NCI-H2171 treated with DMSO at 0.1 percent for 48 hours (cell line): ENCODE measurements at places on chromosomes 2 and 18.

DNA sequence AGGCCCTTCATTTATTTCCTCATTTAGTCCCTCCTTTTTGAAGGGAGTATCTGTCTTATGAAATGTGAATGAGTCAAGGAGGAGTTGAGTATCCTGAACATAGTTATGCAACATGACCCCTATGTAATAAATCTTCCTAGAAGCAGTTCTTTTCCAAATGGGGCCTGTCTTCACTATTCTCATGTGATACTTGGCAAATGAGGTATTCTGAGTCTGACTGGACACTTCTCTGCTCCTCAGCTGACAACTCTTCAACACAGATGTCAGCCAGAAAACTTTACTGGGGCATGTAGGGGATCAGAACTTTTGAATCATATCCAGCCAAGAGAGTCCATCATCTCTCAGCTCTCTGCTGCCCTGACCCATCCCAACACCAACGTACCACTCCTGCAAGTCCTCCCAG is 291.6 kb downstream of the ZNF385B start:
- no peak for DNase-seq

DNA sequence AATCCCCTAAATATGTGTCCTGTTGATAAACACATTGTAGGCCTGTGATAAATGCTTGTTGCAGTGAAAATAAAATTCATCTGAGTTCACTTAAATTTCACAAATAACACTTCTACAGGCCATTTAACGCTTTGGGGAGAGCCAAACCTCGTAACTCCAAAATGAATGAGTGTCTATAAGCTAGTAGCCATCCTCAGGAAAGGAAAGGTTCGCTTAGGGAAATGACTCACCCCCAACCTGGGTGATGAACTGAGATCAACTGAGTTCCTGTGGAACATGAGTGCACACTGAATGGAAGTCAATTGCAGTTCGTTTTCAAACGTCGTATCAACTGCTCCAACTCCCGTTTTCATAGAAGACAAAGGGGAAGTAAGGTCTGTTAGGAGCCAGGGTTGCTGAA is 527.6 kb upstream of the ID2 start:
- no peak for DNase-seq

GRCh38 chr2:238160206-238161129 is 1.7 kb downstream of the ERFE start:
- no peak for DNase-seq

DNA sequence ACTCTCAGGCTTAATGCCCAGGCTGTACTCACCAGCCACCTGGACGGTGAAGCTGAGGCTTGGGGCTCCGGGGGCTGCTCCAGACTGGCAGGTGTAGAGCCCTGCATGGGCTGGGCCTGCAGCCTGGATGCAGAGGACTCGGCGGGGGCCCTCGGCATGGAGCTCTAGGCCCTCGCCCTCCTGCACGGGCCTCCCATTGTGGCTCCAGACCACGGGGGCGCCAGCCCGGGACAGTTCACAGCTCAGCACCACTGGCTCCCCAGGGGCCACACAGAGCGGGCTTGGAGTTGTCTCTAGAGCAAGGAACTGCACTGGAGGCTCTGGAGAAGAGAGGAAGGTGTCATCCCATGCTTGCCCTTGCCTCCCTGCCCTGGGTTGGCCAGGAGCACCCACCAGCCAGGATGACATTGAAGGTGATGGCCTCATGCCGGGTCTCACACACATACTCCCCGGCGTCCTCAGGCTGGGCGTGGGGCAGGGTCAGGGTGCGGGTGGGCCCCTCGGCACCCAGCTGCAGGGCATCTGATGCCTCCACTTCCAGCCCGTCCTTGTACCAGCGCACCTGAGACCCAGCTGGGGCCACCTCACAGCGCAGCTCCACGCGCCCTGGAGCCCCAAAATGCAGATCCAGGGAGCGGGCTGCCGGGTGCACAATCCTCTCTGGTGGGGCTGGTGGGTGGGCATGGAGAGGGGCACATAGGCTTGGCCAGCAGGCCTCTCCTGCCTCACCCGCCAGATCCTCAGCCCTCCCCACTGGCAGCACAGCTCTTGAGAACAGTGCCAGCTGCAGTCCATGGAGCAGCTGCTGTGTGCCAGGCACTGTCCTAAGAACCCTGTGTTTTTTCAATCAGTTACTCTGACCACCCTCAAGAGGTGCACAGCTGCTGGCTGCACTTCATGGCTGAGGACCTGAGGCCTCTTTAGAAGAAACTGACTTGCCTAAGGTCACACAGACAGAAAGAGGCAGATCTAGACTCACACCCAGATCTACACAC is 13.3 kb downstream of the OBSL1 start:
- DNase-seq: no peak

GRCh38 chr18:7201096-7201495 is 29.8 kb upstream of the LRRC30 start:
- no peak for DNase-seq

DNA sequence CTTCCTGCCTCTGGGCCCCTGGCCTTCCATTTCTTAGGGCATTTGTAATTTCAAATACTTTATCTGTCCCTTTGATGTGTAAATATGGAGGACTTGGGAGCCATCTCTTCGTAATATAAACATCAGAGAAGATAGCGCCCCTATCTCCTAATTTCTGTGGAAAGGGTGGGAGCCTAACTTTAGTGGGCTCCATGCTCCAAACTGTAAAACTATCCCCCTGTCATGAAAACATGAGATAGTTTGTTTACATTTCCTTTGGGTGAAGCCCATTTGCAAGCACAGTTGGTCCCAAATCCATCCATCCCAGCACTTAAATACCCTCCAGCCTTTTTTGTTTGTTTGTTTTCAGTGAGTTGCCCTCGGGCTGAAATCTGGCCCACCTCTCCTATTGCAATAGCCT is 782.6 kb upstream of the FSHR start:
- no peak for DNase-seq

GRCh38 chr2:129002751-129003150 is 684.1 kb upstream of the HS6ST1 start:
- DNase-seq: no peak

DNA sequence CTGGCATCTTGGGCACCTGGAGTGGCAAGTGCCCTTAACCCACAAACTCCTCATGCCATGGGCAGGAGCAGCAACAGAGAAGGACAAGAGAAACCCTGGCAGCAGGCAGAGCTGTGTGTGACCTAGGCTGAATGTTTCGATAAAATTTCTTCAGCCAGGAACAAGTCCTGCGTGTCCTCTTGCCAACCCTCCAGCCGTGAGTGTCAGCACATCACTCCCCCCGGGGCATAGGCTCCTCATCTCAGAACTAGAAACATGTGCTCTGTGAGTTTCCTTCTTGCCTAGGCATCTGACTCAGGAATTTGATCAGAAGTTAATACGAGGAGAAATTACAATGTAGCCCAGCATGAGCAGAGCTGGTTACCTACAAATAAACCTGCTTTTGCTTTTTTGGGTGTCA is 2.2 kb downstream of the ABCG8 start:
- no peak for DNase-seq
